Stimulated activated CD8-positive, alpha-beta memory T cell treated with anti-CD3 and anti-CD28 coated beads, Interleukin-4, amount 100 ng/mL, for 1 hour (primary cell): ENCODE measurements at places on chromosomes 3 and 15.

DNA sequence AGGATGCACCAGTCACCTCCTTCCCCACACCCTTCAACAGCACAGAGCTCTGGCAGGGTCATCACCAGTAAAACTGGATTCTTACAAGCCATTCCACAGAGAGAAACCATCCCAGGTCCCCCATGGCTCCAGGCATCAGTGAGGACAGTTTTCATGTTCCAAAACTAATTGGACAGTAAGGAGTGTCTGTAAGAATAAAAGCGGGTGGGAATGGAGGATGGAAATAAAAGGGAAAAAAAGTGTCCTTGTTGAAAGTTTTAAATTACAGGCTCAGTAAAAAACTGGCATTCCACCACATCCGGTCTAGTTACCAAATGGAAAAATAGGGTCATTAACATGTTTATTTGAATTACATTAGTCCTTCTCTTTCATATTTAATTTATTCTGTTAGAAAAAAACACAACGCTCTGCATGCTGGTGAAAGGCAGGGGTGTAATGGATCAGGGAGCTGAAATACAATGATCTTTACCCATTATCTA lies 117.4 kb downstream of the TIGIT start:
- no peak for DNase-seq

GRCh38 chr3:52831500-52832301 lies 1.2 kb upstream of the ITIH4 start:
- no peak for DNase-seq

- DNase-seq = no peak
Observed at GRCh38 chr15:57457726-57458125, 81.4 kb downstream of the CGNL1 start.

GRCh38 chr3:60048447-60048848 lies 998.6 kb upstream of the CFAP20DC start:
- no peak for DNase-seq

- no peak for DNase-seq
Observed at GRCh38 chr3:14946236-14946635, 1.1 kb upstream of the NR2C2 start.

DNA sequence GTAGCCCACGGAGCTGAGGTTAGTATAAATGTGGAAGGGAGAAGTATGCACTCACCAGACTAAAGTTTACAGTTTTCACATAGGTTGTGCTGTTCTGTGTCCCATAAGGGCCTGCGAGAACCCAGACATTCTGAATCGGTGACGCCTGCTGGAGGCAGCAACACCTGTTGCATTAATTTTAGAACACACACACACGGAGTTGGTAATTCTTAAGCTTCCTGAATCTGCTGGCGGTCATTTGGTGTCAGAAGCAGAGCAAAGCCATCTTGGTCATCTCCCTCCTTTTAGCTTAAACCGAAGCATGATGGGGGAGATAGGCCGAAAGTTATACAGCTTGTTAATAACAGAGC lies 41.1 kb upstream of the AP3B2 start:
- DNase-seq = no peak

GRCh38 chr3:42900226-42901072 lies 5.5 kb upstream of the ZNF662 start:
- DNase-seq = no peak

GRCh38 chr3:33537133-33537532 lies 96.9 kb upstream of the UBP1 start:
- no peak for DNase-seq

GRCh38 chr3:182585532-182586150 lies 207.7 kb upstream of the ATP11B start:
- no peak for DNase-seq

GRCh38 chr3:38139652-38140051 lies 1.2 kb downstream of the MYD88 start:
- DNase-seq = no peak

GRCh38 chr3:116188231-116188785 lies 257.0 kb downstream of the LSAMP start:
- DNase-seq = no peak

GRCh38 chr3:146589899-146590508 lies 15.1 kb downstream of the PLSCR5 start:
- DNase-seq = no peak

DNA sequence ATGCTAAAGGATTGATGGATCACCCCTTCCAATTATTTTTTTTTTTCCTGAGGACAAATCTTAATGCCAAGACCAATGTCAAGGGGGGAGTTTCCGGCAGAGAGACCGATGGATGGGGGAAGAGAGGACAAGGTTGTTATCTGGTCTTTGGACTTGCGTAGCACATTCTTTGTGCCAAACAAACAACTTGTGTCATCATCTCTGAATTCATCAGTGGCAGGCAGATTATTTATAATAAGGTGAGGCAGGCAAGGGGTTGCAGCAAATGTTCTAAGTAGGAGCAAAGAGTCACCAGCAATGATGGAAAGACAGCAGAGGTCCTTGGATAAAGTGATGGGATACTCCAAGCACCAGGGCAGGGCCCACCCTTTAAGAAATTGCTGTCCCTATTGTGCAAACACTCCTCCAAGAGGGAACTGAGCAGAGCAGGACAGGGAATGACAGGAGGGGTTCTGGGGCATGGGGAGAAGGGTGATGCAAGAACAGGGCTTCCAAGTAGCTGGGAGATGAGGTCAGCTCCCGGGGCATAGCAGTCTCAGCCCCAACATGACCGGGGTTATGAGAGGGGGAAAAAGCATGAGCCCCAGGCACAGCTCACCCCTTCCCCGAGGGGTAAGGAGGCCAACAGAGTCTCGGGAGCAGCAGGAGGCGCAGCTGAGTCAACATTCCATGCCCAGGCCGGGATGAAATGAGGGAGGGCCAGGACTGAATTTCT lies 57.4 kb downstream of the ANXA2 start:
- no peak for DNase-seq

GRCh38 chr3:32758375-32758753 lies 59.4 kb upstream of the TRIM71 start:
- no peak for DNase-seq

DNA sequence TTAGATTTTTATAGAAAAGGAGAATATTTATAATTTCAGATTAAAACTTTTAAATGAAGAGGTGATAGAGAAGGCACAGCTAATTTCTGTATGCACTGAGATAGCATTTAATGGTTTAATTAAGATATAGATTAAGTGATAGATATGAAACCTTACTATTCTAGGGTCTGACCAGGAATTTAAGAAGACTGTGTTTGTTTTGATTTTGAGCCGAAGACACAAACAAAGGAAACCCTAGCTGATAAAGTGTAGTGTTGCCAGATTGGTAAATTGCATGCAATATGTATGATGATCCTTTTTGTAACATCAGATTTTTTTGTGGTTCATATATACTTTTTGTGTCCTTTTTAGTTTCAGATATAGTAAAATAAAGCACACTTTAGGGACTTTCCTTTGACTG lies 141.8 kb downstream of the ZPLD1 start:
- DNase-seq = no peak

DNA sequence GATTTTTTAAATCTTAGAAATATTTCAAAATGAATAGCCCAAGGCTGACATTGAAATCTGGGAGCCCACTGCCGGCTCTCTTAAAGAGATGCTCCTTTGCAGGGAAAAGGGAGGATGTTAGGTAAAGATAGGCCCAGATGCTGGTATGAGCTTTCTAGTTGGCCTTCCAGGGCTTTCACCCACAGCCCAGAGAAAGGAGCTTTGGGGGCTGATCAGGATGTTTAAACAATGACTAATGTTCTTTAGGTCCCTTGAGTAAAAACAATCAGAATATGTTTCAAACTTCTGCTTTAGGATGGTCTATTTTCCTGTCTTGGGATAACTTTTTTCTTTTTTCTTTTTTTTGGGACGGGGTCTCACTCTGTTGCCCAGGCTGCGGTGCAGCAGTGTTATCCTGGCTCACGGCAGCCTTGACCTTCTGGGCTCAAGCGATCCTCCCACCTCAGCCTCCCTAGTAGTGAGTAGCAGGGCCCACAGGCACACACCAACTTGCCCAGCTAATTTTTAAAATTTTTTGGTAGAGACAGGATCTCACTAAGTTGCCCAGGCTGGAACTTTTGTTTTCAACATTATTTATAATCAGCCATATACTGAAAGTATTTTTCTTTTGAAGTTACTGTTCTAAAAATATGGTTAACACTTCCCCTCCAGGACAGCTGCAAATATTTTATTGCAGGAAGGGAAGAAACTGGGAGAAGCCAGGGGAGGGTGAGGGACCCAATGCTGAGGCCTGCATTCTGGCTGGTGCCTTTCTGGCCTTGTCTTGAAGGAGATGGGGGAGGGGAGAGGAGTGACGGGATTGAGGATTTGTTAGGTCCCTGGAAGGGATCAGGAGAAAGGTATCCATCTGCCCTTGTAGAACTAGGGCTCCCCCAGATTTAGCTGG lies 70.1 kb downstream of the TRAK1 start:
- DNase-seq = no peak

DNA sequence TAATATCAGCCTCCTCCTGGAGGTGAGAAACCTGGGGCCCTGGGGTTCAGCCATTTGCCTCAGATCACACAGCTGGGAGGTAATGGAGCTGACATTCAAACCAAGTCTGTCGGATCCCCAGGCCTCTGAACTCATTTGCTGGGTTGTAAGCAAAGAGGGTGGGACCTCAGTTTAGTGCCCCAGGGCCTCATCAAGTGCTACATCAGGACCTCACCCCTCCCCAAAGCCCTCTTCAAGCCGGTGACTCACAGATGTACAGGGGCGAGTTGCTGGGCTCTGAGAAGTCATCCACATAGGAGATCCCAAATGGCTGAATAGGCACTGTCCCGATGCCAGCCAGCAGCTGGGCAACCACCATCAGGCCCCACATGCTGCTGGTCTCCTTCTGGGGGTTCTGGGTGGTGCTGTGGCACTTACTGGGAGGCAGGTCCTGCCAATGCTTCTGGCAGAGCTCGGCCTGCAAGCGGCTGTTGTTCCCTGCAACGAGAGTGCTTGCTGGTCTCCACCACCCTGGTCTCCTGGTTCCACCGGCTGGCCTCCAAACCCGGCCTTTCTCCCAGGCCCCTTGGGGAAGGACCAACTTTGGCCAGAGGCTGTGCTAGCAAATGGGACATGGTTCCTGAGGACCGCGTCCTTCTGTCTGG lies 59.2 kb upstream of the RAB6B start:
- no peak for DNase-seq

DNA sequence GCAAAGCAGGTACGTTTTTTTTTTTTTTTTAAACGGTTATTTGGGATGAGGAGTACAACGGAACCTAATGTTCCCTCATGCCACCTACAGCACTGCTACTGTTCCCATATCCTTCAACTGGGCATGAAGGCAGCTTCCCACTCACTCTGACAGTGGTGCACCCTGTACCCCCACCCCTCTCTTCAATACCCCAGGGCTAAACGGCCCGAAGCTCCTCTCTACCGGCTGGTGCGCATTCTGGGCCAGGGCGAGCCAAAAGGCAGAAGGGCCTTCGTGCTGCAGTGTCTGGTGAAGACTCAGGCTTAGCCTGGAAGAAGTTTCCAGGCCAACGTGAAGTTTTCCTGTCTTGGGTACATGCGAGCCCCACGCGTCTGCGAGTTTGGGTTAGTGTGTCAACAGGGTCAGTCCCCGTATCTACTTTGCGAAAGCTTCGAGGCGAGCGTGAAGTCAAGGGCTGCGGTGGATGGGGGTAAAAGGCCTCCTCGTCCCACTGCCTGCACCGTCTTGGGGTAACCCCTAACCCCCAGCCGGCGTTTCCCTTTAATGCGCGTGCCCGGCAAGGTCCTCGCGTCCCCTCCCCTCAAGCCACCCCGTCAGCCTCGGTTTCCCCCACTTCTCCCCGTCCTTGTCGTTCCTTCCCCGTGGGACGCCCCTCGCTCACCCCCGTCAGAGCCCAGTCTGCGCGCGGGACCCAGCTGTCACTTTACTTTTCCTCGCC lies 765 bp upstream of the UBE2E2 start:
- no peak for DNase-seq

DNA sequence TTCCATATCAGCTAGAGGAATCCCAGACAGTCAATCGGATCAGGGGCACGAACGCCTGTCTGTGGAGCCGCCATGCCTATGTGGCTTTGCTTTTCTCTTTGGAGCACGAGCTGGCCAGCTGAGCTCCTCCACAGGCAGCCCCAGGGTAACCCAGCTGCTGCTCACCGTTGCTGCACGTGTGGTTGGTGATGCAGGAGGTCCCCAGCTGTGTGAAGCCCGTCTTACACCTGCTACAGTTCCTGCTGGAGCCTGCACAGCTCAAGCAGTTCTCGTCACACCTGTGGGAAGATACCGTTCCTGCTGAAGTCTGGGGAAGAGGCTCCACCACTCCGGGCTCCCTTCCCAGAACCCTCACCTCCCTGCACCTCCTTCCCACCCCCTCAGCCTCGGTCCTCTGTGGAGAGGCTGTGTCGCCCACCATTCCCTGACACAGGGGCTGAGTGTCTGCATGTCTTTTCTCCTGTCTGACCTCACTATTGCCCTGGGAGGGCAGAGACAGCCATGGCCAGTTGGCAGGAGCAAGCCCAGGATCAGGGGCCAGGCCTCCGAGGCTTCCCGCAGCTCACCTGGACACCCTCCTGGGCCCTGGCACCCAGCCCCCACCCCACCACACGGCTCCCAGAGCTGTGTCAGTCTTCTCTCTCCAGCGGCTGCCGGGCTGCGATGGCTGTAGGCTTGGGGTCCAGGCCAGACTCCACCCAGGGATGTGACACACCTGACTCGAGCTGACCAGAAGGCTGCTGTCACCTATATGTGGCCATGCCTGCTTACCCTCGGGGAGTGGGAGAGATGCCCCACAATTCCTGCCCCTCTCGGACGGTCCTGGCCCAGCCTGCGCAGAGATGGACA lies 12.2 kb upstream of the SNRPA1 start:
- DNase-seq = no peak

DNA sequence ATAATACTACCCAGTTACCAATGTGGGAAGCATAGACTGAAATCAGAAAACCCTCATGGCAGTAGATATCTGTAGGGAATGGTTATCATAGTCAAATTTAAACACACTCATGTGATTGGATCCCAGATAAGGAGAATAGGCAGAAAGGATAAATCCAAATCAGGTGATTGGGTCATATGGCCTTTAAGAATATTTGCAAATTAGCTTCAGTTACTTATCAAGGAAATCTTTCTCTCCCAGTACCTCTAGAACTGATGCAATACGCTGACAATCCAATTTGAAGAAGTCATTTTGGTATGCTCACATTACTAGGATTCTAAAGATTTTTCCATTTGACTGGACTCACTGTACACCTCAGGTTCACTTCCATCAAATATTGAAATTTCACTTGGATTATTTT lies 87.7 kb upstream of the MNS1 start:
- no peak for DNase-seq

GRCh38 chr3:125957674-125958510 lies 11.1 kb upstream of the ROPN1B start:
- no peak for DNase-seq

DNA sequence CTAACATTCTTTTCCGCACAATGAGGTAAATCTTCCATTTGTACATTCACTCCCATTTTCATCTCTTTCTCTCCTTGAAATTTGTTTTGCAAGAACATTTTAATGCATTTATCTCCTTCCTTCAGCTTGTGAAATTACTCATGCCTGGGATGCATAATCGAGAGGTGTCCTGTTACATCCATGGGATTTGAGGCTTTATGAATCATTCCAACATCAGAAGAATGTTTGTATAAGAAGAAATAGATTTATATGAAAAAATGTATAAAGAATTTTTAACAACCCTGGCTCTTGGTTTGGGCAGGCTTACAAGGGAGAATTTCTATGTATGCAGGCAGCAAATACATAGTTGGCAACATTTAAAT lies 93.2 kb upstream of the MBNL1 start:
- DNase-seq = no peak
